ENCODE measurements at places on chromosomes 11 and 22. TPM values are rescaled to one million over a fixed set of nuclear protein-coding genes. Genes with fewer than 3 reads are reported as not detected.

Gene CARD16
- total RNA-seq: 98.8 TPM

Gene PDGFD
- not detected for total RNA-seq

Gene GVQW3
- total RNA-seq: 5.7 TPM

- H3K36me3 ChIP-seq: no peaks in the 10 kb centered on the region
- no peak overlapping the region for H3K27ac ChIP-seq
- no peak overlapping the region for H3K4me3 ChIP-seq
- no peaks in the 10 kb centered on the region for H3K4me1 ChIP-seq
- no peaks in the 10 kb centered on the region for H3K27me3 ChIP-seq
Observed at GRCh38 chr22:50072714-50073538, 12.3 kb downstream of the MLC1 start.

DNA sequence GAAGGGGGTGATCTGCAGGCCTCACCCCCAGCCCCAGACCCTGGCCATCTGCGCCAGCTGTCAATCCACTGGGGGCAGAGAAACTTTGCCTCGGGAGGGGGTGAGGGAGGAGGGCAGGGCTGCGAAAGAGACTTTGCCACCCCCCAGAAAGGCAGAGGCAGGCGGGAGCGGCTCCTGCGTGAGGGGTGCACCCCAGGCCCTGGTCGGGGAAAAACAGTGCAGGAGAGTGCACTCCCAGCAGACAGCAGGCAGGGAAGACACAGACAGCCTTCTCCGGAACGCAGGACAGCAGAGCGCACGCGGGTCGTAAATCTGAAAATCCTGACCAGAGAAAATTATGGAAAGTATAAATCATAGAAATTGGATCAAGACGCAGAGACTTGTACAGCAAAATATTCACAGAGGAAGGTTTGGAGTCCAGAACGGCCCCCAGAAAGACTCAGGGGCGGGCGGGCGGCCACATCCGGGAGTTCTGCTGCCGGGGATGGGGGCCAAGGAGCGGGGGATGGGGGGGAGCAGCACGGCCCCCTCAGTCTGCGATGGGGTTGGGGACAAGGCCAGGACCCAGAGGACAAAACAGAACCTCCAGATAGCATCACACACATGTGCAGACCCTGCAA is 8.0 kb upstream of the MRPL23 start:
- H3K4me3 ChIP-seq: no peak overlapping the region
- H3K27ac ChIP-seq: no peak overlapping the region
- H3K36me3 ChIP-seq: no peaks in the 10 kb centered on the region
- peak; percentile 5 for DNase-seq
- peaks cover 2% of the 10 kb centered on the region for H3K27me3 ChIP-seq

- no peaks in the 10 kb centered on the region for H3K36me3 ChIP-seq
- no peaks in the 10 kb centered on the region for H3K4me1 ChIP-seq
- no peak overlapping the region for H3K27ac ChIP-seq
- no peak for DNase-seq
- peaks cover 7% of the 10 kb centered on the region for H3K27me3 ChIP-seq
- H3K4me3 ChIP-seq: no peak overlapping the region
Observed at GRCh38 chr22:44380756-44381486, 68.2 kb upstream of the SHISAL1 start.

DNA sequence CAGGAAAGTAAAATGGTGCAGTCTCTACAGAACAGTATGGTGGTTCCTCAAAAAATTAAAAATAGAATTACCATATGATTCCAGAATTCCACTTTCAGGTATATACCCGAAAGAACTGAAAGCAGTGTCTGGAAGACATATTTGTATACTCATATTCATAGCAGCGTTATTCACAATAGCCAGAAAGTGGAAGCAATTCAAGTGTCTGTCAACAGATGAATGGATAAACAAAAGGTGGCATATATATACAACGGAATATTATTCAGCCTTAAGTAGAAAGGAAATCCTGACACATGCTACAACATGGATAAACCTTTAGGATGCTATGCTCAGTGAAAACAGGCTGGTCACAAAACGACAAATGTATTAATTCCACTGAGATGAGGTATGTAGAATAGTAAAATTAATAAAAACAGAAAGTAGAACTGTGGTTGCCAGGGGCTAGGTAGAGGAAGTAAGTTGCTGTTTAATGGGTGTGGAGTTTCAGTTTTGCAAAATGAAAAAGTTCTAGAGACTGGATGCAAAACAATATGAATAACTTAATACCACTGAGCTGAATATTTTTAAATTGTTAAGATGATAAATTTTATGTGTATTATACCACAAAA is 14.5 kb downstream of the SAA1 start:
- no peaks in the 10 kb centered on the region for H3K27me3 ChIP-seq
- H3K4me3 ChIP-seq: peak overlapping the region; percentile 51
- H3K4me1 ChIP-seq: peaks cover 28% of the 10 kb centered on the region
- H3K36me3 ChIP-seq: peaks cover 48% of the 10 kb centered on the region
- no peak for DNase-seq
- peak overlapping the region; percentile 89 for H3K27ac ChIP-seq

- no peak overlapping the region for H3K27ac ChIP-seq
- no peak overlapping the region for H3K4me3 ChIP-seq
- DNase-seq: no peak
Observed at GRCh38 chr11:5807580-5807979, 1.1 kb upstream of the OR52N2 start.

DNA sequence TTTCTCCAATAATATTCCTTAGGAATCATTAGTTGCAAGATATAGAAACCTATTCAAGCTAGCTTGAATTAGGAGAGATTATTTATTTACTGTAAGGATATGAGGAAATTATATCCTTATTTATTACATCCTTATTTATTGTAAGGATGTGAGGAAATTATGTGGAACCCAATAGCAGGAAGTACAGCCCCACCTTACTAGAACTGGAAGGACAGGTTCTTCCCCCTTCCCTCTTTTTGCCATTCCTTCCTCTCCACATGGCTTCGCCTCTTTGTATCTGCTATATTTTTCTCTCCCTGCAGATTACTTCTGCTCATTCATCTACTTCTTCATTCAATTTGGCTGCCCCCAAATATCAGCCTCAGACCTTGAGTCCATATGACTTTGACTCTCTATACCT is 49.5 kb upstream of the B3GNT6 start:
- no peaks in the 10 kb centered on the region for H3K4me1 ChIP-seq
- no peak overlapping the region for H3K27ac ChIP-seq
- no peak overlapping the region for H3K4me3 ChIP-seq

DNA sequence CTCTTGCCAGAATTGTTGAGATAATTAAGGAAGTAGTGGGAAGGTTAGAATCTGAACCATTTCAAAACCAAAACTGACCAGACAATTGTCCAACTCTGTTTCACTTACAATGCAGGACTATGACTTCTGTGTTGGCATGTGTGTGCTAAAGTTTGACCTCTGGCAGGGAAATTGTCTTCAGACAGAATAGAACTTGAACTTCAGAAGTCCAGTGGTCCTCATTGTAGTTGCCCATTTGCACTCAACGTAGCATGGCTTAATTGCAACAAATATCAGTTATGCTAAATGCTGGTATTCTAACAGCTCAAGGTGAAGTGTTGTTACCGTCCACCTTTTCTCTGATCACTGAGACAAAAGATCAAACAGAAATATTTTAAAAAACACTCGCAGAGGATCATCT is 47.2 kb downstream of the BLID start:
- H3K36me3 ChIP-seq: no peaks in the 10 kb centered on the region
- no peak overlapping the region for H3K4me3 ChIP-seq
- H3K27ac ChIP-seq: no peak overlapping the region
- H3K4me1 ChIP-seq: no peaks in the 10 kb centered on the region

GRCh38 chr22:50425179-50425916 is 49.5 kb downstream of the SBF1 start:
- peaks cover 35% of the 10 kb centered on the region for H3K36me3 ChIP-seq
- H3K4me3 ChIP-seq: no peak overlapping the region
- H3K27me3 ChIP-seq: no peaks in the 10 kb centered on the region
- H3K27ac ChIP-seq: no peak overlapping the region

- H3K36me3 ChIP-seq: peaks cover 2% of the 10 kb centered on the region
- no peak overlapping the region for H3K4me3 ChIP-seq
- DNase-seq: peak; percentile 18
- peaks cover 22% of the 10 kb centered on the region for H3K4me1 ChIP-seq
- H3K27me3 ChIP-seq: peaks cover 16% of the 10 kb centered on the region
Observed at GRCh38 chr11:59857439-59858434, 8.6 kb downstream of the TCN1 start.

DNA sequence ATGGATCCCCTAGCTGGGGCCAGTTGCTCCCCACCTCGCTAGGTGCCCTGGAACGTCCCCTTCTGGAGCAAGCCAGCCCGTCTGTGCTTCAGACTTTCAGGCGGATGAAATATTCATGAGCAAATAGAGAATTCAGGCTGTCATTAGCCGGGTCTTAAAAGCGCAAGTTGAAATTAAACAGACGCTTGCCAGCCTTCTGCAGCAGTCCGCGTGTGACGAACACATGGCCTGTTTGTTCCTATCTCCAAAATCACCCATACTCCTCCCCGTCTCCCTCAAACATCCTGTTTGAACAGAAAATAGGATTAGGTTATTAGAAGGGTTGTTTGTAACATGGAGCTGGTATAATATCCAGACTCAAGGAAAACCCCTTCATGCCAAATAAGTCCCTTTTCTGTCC is 38.7 kb downstream of the MYO18B start:
- H3K27me3 ChIP-seq: no peaks in the 10 kb centered on the region
- no peak overlapping the region for H3K4me3 ChIP-seq
- H3K27ac ChIP-seq: no peak overlapping the region

- H3K4me3 ChIP-seq: no peak overlapping the region
- H3K27ac ChIP-seq: no peak overlapping the region
- H3K36me3 ChIP-seq: no peaks in the 10 kb centered on the region
- H3K27me3 ChIP-seq: peaks cover 57% of the 10 kb centered on the region
Observed at GRCh38 chr22:22048981-22049531, 66.5 kb upstream of the TOP3B start.

DNA sequence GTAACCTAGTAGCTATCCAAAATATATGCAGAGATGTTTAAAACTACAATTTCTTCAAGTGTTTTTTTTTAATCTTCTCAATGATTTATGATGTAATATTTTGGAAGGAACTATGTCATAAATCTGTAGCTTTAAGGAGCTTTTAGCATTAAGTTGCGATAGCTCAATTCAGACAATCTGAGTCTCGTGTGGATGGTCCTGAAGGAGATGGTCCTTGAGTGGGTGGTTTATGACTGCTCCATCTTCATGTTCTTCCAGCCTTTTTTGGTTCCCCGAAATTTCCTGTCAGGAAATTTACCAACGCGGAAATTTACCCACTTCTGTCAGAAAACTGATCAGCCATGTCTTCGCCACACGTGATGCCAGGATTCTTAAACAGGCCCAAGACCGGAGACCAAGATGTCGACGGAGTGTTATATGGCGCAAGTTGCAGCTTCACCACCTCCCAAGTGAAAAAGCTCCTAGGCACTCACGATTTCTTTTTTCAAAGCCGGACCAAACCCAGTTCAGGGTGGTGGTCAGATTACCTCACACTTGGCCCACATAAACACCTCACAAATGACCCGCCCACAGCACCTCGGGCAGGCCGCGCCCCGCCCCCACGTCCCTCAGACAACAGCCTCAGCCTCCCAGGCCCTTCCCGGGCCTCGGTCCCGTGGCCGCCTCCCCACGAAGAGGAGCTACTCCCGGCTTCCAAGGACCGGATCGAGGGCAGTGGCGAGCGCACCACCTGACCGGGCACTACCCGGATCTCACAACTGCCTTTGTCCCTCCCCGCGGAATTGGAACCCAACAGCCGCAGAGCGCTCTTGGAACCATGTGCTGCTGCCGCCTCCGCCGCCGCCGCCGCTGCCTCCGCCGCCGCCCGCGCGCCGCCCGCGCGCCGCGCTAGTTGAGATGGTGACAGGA is at the start of gene MORC2:
TSS of gene MORC2 (minus strand) at position 760 of the 909 bp plus-strand sequence. CDS start 885 bp downstream, outside the sequence.
- peak within 1 kb of the TSS; percentile 91 for H3K4me3 ChIP-seq
- H3K4me1 ChIP-seq: peaks cover 67% of the 10 kb centered on the region
- H3K27ac ChIP-seq: peak within 1 kb of the TSS; percentile 98
- DNase-seq: no peak

GRCh38 chr22:20405291-20405930 is 11.5 kb downstream of the ZNF74 start:
- H3K27ac ChIP-seq: no peak overlapping the region
- H3K27me3 ChIP-seq: no peaks in the 10 kb centered on the region
- no peak for DNase-seq
- H3K36me3 ChIP-seq: peaks cover 11% of the 10 kb centered on the region
- no peak overlapping the region for H3K4me3 ChIP-seq

- peaks cover 81% of the 10 kb centered on the region for H3K27me3 ChIP-seq
- H3K4me3 ChIP-seq: no peak overlapping the region
- H3K27ac ChIP-seq: no peak overlapping the region
- peaks cover 15% of the 10 kb centered on the region for H3K4me1 ChIP-seq
Observed at GRCh38 chr11:120240866-120241265, 926 bp downstream of the POU2F3 start.

DNA sequence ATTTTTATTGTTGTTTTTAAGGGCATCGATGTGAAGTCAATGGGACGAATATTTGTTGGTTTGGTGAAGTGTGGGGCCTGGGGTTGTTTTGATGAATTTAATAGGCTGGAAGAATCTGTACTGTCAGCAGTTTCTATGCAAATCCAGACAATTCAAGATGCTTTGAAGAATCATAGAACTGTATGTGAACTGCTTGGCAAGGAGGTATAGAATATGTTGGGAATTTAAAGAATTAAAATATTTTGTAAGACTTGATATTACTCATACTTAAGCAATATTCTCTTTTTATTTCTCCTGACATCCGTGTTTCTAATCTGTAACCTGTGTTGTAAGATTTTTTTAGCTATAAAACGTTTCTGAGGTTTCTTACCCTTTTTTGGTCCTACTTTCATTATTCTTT is 61.6 kb downstream of the DYNC2H1 start:
- no peak overlapping the region for H3K4me3 ChIP-seq
- no peaks in the 10 kb centered on the region for H3K4me1 ChIP-seq
- H3K27me3 ChIP-seq: no peaks in the 10 kb centered on the region
- DNase-seq: no peak

DNA sequence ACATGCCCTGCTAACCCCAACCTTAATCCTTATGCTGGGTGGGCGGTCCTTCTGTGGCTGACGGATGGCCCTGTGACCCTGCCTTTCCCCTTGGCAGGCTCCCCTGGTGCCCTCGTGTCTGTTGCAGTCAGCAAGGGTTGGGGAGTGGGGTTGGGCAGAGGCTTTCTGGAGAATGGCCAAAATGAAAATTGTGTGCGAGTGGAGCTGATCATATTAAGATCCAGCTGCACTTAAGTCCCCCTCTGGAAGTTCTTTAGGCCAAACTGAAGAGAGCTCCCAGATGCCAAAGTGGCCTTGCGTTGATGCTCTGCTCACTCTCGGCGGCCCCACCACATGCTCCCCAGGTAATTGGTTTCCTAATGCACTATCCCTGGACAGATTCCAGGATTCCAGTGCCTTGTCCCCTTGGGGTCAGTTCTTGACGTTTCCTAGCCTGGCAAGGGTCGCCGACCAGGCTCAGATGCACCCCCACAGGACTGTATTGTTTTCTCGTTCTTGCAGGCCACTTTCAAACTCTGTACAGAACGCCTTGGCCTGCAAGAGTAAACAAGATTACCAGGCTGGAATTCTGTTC is 16.4 kb upstream of the C11orf96 start:
- peaks cover 11% of the 10 kb centered on the region for H3K4me1 ChIP-seq
- no peak for DNase-seq
- H3K36me3 ChIP-seq: peaks cover 5% of the 10 kb centered on the region
- H3K27ac ChIP-seq: no peak overlapping the region
- no peaks in the 10 kb centered on the region for H3K27me3 ChIP-seq
